ENCODE measurements at places on chromosomes 2 and 18.
A peak's percentile ranks its signal among the peaks of the same experiment; 100 is the strongest.

- no peak for DNase-seq
These were observed 321.9 kb upstream of the GALNT5 start for GRCh38 chr2:156935616-156936015.

DNA sequence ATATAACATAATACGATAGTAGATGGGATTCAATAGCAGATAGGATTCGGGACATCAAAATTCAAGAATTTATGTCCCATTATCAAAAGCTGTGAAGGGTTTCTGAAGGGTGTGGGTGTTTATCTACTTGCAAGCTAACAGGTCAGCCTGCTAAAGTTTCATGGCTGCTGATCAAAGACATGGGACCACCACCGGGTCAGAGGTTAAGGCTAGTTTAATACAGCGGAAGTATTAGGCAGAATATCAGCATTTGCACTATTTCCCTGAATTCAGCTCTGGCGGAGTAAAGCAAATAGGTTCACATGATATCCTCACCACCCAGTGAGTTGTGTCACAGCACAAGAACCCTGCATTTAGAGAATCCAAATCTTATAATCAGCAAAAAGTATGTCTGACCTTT lies 82.5 kb downstream of the DSEL start:
- DNase-seq = no peak

DNA sequence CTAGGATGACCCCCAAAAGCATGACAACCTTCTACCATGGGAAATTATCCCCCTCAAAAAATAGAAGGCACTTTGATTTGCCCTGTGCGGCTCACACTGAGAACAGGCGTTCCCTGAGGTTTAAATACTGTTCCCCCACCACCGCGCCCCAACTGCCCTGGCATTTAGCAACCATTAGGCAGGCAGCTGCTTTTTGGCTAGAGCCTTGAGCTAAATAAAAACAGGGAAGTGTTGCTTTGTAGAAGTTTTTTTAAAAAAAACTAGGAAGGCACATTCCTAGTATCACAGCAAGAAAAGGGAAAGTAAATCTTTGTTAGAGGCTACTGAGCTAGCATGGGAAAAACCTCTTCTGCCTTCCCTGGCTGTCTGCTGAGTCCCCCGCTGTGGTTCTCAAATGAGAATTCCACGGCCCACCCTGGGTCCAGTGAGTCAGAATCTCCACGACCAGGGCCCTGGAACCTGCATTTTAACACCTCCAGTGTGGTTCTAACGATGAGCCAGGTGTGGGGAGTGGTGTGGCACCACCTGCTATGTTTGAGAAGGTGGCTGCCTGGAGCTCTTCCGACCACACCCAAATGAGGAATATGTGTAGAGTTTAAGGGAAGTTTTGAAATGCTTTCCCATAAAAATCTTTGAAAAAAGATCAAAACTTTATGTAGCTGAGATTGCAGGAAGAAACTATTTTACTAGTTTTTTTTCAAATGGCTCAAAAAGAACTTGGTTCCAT lies 66.4 kb downstream of the VIT start:
- DNase-seq = no peak

DNA sequence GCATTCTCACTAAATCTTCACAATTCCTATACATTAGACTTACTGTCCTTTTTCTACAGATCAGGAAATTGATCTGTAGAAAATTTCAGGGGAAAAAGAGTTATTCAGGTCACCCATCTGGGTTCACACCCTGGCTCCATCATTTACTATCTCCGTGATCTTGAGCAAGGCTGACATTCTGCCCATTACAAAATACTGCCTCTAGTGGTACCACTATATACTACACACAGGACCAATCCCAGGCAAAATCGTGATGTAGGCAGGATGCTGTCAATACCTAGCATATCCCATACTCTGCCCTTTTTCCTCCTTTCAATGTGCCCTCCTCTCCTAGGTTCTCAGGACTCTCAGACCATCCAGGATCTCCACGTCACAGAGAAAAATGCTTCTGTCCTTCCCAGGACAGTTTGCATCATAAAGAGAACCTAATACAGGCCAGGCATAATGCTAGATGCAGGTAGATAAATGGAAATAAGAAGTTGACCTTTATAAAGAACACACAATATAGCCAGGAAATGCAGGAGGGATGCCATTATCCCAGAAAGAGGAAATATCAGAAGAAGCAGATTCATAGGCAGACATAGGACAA lies 101.9 kb downstream of the CDH20 start:
- no peak for DNase-seq

GRCh38 chr2:105781274-105781978 lies 36.7 kb downstream of the NCK2 start:
- no peak for DNase-seq

DNA sequence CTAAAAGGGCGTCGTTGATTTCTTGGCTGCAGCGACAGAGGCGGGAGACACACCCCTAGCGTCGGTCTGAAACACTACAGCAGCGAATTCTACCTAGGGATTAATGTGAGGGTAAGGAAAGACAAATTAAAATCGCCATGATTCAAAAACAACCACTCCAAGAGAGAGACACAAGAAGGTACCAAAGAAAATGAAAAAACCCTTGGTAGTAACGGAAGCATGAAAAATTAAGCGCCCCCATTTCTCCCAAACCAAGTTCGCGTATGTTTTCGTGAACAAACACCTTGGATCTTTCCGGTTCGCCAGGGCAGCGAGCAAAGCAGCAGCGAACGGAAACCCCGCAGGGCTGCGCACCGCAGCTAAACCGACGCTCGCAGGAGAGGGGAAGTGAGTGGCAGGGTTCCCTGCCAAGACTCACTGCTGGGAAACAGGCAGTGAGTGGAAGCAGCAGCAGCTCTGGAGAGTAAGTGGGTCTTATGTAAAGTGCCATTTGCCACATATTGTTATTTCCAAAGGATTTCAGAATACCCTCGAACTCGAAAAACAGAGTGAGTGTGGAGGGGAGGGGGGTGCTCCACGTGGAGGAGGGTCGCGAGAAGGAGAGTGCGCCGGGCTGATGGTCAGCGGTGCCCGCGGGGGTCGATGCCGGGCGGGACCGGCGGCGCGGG lies 1.0 kb downstream of the PPP3R1 start:
- peak; percentile 59 for DNase-seq

DNA sequence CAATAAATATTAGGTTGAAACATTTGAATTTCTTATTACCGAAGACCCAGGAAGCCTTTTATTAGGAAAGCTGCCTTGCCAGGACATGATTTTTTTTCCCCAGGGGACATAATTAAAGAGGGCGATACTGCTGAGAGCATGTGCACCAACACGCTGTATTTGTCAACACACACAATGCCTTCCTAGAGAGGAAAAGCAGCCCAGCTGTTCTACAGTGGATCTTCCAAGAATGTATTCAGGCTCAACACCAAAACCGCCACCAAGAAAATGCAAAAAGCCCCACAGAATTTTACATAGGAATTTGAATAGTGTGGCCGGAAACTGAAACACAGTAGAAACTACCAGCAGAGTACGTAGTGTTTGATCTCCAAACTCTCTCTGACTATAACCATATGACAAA lies 320.4 kb downstream of the DLGAP1 start:
- DNase-seq = no peak

- DNase-seq = no peak
These were observed 638 bp upstream of the LPIN1 start for GRCh38 chr2:11745613-11746375.

DNA sequence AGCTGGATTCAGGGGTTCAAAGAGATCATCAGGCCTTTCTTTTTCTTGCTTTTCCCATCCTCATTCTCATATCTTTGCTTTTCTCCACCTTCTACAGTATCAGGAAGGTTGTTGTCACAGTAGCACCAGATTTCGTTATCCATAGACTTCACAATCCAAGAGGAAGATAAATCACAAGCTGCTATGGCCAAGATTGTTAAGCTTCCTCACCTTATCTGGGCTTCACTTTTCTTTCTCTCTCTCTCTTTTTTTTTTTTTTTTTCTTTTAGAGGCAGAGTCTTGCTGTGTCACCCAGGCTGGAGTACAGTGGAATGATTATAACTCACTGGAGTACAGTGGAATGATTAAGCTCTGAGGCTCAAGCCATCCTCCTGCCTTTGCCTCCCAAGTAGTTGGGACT lies 93.5 kb downstream of the TTC27 start:
- DNase-seq = no peak

- no peak for DNase-seq
These were observed 84.9 kb downstream of the MAPK4 start for GRCh38 chr18:50644807-50645206.

- DNase-seq = peak; percentile 12
These were observed 52.2 kb upstream of the KCNH7 start for GRCh38 chr2:162890690-162891311.

- DNase-seq = no peak
These were observed 366.9 kb downstream of the EPHA4 start for GRCh38 chr2:221205103-221205673.

DNA sequence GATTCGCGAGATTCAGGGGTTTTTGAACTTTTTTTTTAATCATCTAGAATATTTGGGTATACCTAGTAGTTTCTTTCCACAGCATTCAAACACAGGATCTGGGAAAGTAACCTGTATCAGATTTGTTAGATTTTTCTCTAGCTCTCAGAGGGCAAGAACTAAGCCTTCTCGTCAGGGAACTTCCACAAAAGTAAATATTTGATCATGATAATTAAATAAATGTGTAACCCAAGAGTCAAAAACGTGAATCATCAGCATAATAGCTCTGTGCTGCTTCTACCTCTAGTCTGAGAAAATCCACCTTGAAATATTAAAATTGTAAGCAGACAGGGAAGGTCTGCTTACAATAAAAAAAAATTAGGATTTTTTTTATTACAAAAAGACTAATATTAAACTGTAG lies 225.7 kb upstream of the SPOPL start:
- DNase-seq = no peak

GRCh38 chr2:86082756-86083155 lies 22.9 kb downstream of the POLR1A start:
- no peak for DNase-seq

- DNase-seq = no peak
These were observed 1.5 kb downstream of the RAX start for GRCh38 chr18:59271606-59272220.

DNA sequence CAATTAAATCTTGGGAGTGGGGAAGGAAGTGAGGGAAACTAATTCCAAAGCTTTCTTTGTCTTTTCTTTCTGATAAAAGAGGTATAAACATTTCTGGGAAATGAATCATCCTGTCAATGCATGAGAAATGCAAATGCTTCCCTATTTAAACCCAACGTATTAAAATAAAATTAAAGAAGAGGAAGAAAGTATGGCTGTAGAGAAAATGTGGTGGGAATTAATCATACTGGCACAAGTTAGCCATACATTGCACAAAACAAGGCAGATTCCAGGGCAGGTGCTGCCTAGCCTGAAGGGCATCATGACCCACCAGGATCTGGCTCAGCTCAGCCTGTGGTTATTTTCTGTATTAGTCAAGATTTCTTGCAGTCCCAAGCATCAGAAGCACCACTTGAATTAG lies 338.0 kb downstream of the NYAP2 start:
- DNase-seq = no peak

DNA sequence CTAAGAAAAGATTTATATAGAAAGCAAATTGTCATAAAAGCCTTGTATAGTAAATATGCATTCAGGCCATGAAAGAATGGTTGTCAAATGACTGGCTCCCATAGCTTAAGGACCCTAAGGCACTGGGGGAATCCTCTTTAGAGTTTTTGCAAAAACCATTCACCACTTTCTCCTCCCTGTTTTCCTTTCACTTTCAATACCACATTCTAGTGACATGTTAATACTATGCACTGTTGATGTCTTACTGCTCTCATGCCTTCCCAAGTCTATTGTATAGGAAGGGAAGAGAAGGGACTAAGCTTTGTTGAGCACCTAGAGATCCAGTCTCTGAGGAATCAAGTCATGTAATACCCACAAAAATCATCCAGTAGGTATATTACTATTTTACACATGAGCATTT lies 383.0 kb upstream of the LRRTM1 start:
- no peak for DNase-seq

DNA sequence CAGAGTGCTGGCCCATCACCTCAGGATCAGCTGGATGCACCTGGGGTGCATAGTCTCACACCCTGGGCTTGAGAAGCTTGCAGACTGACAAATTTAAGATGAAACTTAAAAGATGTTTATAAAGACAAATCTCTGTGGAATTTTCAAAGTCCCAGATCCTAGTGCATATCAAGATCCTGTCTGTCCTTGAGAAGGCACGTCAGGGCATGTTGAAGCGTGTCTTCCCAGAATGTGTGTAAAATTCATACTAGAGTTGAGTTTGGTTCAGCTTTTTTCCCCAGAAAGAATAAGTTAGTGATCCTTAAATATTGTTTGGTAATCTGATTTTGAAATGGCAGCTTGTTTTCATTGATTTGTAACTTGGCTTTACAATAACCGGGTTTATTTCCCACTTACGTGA lies 27.5 kb downstream of the INSIG2 start:
- no peak for DNase-seq

DNA sequence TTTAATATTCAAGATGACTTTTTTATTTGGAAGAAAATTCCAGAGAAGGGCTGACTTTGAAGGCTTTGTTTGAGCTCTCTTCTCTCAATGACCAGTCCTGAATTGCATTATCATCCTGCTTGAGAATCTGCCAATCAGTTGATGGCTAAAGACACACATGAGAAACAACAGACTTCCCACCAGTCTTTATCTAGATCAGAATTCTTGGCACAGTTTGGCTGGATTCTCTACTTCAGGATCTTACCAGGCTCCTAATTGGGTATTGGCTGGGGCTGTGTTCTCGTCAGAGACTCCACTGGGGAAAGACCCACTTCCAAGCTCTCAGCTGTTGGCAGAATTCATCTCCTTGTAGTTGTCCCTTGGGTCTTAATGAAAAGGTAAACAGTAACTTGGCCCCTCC lies 86.0 kb downstream of the WDSUB1 start:
- DNase-seq = no peak

DNA sequence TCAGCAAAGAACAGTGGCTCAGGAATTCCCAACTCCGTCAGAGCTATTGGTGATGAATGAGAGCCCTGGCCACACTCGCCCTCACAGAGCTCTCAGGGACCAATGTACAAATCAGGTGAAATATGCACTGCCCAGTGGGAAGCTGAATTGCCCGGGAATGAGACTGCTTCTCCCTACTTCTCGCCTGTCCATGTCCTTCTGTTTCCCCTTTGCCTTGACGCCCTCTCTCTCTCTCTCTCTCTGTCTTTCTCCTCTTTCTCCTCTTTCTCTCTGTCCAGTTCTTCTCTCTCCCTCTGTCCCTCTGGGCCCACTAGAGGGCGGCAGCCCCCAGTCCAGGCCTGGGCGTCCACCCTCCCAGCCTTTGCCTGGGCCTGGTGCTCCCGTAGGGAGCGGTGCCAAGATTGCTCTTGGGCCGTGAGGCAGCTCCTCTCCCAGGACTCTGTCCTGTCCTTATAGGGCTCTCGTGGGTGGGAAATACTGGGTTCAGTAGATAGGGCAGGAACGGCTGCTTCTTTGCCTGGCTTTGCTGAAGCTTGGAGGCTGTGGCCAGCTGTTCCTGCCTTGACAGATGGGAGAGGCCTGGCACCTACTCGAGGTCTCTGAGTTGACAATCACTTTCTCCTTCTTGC lies 28.4 kb upstream of the PUM2 start:
- DNase-seq = peak; percentile 57

GRCh38 chr18:74204526-74205152 lies 56.3 kb downstream of the TIMM21 start:
- DNase-seq = no peak

GRCh38 chr18:3688690-3689089 lies 238.7 kb downstream of the TGIF1 start:
- DNase-seq = peak; percentile 43

All from right renal pelvis (tissue), 4 donors.